NCI-H1092 treated with DMSO at 0.1 percent for 48 hours (cell line): ENCODE measurements at places on chromosomes 3 and 15.

DNA sequence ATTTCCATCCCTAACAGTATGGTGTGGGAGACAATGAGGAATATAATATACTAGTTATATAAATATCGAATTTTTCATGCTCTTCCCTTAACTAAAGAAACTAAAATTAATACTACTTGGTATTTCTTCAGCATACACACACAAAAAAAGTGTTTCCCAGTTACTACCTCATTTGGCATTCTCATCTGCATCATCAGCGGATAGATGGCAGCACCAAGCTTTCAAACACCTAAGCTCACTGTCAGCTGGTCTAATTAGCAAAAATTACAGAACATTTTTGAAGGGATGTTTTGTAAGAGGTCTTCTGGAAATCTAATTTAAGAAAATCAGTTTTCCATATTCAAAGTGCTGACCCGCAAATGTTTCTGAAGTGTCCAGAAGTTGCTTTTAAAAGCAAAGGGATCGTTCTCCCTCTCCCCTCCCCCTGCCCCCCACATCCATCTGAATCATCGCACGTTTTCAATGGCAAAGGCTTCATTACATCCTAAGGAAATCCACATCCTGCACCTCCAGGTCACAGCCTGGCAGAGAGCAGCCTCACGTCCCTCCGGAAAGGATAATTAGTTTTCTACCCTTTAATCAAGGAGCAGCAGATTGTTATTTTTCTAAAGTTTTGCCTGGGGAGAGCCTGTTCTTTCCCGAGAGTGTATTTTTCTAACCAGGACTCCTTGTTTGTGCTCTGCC, 86.1 kb upstream of the SPATA12 start:
- DNase-seq: no peak

GRCh38 chr15:77851086-77851485, 218.4 kb upstream of the LINGO1 start:
- DNase-seq: no peak

- no peak for DNase-seq
These were observed 66.9 kb upstream of the PROK2 start for GRCh38 chr3:71851878-71852277.

DNA sequence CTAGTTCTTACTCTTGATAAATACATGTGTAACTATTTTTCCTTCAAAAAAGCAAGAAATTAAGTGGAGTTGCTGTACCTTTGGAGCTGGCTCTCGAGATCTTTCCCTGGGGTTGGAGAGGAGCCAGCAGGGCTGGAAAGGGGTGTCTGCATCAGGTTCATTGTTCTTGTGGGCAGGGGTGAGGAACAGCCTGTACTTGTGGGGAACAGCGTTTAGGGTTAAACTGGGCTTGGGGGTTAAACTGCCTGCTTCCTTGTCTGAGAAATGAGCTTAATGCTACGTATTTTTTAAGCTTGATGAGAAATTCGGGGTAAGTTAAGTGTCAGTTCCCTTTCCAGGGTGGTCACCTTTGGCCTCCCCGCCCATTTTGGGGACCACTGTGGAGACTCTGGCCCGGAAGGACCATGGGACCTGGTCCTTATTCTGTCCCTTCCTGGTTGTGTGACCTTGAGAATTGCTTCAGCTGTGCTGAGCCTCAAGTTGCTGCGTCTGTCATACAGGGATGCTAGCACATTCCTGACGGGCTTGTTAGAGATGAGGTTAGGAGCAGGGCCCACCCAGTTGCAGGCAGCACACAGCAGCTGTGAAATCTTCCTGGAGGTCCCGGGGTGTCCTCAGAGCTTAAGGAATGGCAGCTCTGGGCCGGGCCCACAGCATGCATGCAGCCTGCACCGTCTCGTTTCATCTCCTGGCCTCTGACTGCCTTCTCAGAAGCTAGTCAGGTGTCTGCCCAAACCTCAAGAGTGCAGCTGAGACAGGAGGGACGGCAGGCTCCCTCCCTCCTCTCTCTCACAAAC, 11.6 kb downstream of the H1-8 start:
- DNase-seq: no peak

GRCh38 chr3:59056706-59057105, 6.9 kb upstream of the CFAP20DC start:
- no peak for DNase-seq

- no peak for DNase-seq
These were observed 105.6 kb upstream of the ROPN1 start for GRCh38 chr3:124097362-124098131.

GRCh38 chr3:63037116-63037515, 161.9 kb upstream of the CADPS start:
- no peak for DNase-seq

DNA sequence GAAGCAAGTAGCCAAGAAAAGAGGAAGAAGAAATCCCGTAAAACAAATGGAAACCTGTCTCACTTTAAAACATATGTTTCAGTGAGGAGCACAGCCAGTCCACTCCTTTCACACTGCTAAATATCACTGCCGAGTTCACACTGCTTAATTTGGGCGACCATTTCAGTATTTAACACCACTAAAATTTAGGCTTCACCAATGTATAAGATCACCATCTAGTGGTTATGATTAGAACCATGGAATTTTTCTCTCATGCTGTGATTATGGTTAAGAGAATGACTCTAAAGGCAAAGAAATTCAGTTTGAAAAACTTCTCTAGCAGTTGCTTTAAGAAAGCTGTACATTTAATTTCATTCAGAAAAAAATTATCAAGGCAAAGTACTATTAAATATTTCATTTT, 16.6 kb downstream of the SLC4A7 start:
- peak; percentile 14 for DNase-seq

DNA sequence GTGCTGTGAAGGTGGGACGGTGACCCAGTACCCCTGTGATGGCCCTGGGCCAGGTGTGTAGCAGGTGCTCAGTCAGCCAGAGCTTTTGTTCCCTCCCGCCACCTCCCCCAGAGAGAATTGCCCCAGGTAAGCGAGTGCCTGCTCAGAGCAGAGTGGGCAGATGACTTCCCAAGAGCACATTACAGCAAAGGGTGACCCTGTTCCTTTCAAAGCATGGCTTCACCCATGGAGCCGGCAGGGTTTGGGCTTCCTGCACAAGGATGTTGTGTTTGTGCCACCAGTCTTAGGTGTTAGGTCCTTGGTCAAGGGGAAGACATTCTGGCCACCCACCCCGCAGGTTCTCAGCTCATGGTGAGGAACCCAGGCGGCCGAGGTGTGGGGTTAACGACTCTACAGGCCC, 30.7 kb downstream of the SLC6A6 start:
- no peak for DNase-seq

- DNase-seq: no peak
These were observed 1.6 kb downstream of the FRMD4B start for GRCh38 chr3:69384326-69384725.

GRCh38 chr3:38349684-38350359, 3.2 kb downstream of the XYLB start:
- no peak for DNase-seq

DNA sequence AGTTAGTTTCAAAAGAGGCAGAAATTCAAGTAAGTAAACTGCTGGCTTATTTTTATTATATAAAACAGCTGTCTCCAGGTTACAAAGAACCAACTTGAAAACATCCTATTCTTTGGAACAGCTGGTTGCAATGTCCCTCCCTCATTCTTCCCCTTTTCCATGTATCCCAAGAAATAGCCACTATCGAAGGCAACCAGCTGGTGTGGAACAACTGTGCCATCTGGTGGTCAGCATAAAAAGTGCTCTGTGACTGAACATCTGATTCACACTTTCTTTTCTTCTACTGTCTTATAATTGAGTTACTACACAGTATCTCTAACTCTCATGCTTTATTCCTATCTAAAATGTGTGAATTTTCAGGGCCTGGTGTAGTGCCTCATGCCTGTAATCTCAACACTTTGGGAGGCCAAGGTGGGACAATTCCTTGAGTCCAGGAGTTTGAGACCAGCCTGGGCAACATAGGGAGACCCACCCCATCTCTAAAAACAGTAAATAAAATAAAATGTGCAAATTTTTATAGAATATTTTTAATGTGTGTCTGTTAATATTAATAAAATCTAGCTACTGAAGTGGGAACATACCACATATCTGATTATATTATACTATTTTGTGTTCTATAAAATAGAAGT, 9.6 kb downstream of the OSBPL11 start:
- peak; percentile 54 for DNase-seq

DNA sequence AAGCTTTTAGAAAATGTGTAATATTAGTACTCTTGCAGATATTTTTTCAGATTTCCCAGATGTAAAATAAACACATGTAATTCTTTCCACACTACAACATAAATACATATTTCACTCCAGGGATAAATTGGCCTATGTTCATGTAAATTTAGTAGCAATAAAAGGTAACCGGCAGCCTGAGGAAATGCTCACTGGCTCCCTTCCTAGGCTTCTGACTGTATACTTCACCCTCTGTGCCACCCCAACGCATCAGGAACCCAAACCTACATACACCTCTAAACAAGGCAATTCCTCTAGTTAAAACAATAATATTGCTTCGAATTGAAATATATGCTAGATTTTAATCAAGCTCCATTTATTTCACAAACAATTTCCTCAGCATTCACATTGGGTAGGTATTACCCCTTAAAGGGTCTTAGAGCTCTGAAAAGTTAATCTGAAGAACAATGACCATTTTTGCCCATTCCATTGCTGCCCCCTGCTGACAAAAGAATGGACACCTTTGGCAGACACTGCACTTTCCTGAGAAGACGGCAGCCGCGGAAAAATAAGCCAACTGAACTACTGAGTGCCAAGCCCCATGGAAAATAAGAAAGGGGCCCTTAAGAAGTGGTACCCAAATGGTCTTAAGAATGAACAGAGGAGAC, 212.5 kb downstream of the OSBPL10 start:
- DNase-seq: peak; percentile 53

- DNase-seq: no peak
These were observed 53.8 kb downstream of the WDR76 start for GRCh38 chr15:43880406-43881194.

DNA sequence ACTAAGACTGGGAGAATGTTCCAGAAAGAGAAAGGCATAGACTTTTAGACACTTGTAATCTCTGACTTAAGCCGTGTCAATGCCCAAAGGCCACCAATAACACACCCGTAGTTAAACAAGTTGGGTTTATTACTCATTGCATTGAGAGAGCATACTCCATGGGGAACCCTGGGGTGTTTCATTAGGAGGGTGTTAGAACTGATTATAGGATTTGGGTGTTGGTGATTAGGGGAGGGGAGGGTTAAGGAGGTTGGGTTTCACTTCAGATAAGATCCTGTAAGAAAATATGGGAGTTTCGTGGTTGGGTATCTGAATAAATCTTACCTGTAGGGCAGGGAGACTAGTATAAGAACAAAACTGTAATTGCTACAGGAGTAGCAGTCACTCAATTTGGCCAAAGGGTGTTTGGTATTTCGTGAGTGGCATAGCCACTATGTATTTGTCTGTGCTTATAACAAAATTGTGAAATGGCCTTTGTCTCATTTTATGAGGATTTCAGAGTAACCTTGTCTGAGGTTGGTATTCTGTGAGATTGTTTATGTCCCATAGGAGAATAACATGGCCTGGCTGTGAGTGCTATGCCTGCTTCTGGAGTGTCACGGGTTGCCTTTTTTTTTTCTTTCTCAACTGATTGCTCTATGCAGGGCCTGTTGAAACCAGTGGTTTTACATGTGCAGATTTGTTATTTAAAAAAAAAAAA, 2.9 kb downstream of the HACD3 start:
- DNase-seq: no peak

- no peak for DNase-seq
These were observed 331.5 kb upstream of the MCTP2 start for GRCh38 chr15:93899817-93900216.

DNA sequence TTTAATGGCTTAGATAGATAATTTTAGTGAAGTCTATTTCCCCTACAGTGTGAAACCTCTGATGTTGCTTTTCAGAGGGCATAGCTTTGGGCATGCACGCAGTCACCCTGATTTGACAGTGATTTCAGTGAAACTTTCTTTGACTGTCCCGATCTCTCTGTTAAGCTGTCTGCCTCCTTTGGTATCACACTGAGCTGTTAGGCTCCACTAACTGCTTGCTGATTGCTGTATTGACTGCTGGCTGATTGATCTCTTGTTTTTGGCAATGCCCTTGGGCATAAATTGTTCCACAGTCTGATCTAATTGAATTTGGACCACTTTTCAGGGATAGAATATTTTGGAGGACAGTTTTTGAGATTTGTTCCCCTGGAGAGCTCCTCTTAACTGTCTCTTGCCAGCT, 68.5 kb upstream of the CCDC54 start:
- DNase-seq: no peak

GRCh38 chr3:100412912-100413590, 11.7 kb downstream of the LNP1 start:
- no peak for DNase-seq

GRCh38 chr3:172148241-172148640, 108.9 kb downstream of the FNDC3B start:
- DNase-seq: no peak

DNA sequence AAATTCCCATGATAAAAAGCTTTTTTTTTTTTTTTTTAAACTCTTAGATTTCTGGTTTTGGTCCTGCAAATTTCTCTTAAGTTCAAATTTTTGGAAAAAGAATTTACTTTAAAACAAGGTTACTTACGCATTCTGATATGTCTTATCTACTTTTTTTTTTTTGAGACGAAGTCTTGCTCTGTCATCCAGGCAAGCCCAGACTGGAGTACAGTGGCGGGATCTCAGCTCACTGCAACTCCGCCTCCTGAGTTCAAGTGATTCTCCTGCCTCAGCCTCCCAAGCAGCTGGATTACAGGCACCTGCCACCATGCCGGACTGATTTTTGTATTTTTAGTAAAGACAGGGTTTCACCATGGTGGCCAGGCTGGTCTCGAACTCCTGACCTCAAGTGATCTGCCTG, 83.2 kb downstream of the RASA2 start:
- no peak for DNase-seq

DNA sequence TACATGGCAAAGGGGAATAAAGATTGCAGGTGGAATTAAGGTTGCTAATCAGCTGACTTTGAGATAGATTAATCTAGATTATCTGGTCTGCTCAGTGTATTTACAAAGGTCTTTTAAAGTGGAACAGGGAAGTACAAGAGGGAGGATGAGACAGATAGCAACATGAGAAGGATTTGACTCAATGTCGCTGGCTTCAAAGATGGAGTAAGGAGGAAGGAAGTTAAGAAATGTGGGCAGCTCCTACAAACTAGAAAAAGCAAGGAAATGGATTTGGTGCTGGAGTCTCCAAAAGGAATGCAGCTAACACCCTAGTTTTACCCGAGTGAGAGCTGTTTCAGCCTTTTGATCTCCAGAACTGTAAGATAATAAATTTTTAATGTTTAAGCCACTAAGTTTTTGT, 180.7 kb upstream of the TTC14 start:
- DNase-seq: no peak

DNA sequence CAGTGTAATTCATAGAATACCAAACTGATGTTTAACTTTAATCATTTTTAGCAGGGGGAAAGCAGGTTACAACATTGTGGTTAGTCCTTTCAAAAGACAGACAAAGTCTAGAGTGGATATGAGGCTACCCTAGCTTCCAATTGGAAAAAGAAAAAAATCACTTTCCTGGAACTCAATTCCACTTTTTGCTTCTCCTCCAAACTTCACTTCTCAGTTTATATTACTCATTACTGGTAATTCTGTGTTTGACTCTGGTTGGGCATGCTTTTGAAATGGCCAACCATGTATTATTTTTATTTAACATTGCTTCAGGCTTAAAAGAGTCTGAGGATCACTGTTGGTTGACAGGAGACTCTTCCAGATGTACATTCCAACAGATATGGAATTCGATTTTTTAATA, 84.8 kb downstream of the RAP2B start:
- DNase-seq: no peak
